ENCODE measurements at places on chromosomes 6 and 20. TPM values are rescaled to one million over a fixed set of nuclear protein-coding genes. Genes with fewer than 3 reads are reported as not detected.

The CRIP3 gene
- 2.6 TPM for polyA plus RNA-seq

The PRICKLE4 gene
- polyA plus RNA-seq: 1.7 TPM

The FAM184A gene
- polyA plus RNA-seq: 2.9 TPM

The UBE2C gene
- 0.25 TPM for polyA plus RNA-seq

The GGTLC1 gene
- not detected for polyA plus RNA-seq

The IL17A gene
- not detected for polyA plus RNA-seq

The FAM83C gene
- not detected for polyA plus RNA-seq

The HAO1 gene
- not detected for polyA plus RNA-seq

The SOX12 gene
- polyA plus RNA-seq: 5.1 TPM

The CHRNA4 gene
- 0.02 TPM for polyA plus RNA-seq

The HUS1B gene
- not detected for polyA plus RNA-seq

The RPRD1B gene
- 18.5 TPM for polyA plus RNA-seq

The RBM38 gene
- 182 TPM for polyA plus RNA-seq

The GHRH gene
- polyA plus RNA-seq: 19.5 TPM

The CTAGE9 gene
- not detected for polyA plus RNA-seq

The MACROD2 gene
- polyA plus RNA-seq: 0.61 TPM

The TEAD3 gene
- polyA plus RNA-seq: 27.1 TPM

The KCNK17 gene
- 2.5 TPM for polyA plus RNA-seq

The RNF39 gene
- polyA plus RNA-seq: not detected

The WASF1 gene
- polyA plus RNA-seq: 2.0 TPM

Data from right cardiac atrium (tissue), 5 donors.